ENCODE measurements at places on chromosomes 16 and 17.

- no peak for DNase-seq
Measured at GRCh38 chr17:35684055-35684802, 47.2 kb upstream of the RASL10B start.

DNA sequence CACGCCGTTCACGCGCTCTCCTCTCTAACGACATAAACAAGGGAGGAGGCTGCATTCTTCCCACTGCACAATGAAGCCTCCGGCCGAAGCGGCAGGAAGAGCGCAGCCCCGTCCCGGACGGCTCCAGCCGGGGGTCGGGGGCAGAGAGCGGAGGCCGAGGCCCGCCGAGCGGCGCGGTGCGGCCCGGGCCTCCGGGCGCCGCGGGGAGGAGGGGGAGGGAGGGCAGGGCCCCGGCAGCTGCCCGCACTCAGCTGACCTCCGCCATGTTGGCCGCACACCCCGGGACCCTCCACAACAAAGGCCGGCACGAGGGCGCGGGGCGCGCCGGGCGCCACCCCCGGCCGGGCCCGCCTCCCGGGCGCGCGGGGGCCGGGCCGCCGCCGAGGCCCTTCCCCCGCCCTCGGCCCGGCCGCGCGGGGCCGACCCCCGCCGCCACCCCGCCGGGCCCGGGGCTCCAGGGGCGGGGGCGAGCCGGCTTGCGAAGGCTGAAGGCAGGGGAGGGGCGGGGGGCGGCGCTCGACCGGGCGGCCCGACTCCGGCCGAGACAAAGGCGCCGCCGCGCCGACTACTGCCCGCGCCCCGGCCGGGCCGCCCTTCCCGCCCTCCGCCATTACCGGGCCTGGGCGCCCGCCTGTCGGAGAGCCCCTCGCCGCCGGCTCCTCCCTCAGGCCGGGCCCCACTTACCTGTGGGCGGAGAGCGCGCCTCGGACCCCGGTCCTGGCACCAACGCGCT is 527 bp downstream of the SIAH1 start:
- no peak for DNase-seq

GRCh38 chr16:27052007-27052406 is 14.7 kb upstream of the C16orf82 start:
- DNase-seq = no peak

DNA sequence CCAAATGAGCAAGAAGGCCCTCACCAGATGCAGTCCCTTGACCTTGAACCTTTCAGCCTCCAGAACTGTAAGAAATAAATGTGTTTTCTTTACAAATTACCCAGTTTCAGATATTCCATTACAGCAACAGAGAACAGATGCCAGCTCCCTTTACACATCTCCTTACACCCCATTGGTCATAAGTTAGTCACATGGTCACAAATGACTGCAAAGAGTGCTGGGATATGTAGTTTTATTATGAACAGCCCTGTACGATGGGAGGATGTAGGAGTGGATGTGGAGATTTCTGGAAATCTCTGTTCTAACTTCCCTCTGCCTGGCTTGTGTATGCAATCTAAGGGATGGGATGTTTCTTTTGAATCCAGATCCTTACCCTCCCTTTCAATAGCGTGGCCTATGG is 13.3 kb upstream of the RPL38 start:
- no peak for DNase-seq

DNA sequence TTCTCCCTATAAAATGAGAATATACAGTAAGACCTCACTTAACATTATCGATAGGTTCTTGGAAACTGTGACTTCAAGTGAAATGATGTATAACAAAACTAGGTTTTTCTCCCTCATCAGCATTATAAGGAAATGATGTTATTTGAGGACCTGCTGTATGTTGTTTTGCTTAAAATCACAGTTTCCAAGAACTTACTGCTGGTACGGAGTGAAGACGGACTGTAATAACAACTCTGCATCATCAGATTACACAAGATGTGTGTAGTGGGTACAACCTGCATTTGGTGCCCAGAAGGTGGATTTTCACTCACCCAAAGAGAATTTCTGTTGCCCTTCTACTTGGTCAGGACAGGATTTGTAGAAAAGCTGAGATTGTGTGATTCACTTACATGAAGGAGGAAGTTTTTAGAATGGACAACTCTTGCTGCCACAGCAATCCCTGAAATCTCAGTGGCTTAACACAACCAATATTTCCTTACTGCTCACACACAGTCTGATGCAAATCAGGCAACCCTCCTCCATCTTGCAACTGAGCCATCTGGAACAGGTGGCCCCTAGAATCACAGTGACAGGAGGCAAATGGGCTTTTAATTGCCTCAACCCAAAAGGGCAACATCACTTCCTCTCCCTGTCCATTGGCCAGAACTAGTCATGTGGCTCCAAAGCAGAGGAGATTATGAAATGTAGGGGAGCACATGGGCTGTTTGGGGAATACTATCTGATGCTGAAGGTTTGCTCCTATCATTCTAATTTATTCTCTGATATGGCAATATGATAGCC is 67.6 kb upstream of the CACNG5 start:
- DNase-seq = no peak

DNA sequence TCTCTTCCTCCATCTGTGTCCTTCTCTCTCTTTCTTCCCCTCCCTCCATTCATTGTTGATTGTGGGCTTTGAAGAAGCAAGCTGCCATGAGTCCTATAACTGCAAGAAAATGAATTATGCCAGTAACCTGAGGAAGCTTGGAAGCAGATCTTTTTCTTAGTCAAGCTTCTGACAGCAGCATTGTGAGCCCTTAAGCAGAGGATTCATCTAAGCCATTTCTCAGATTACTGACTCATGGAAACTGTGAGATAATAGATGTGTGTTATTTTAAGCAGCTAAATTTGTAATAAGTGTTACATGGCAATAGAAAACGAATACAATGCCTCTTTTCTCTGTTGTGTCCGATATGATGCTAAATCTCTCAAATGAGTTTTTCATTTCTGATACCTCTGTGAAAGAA is 1109.7 kb downstream of the CDH11 start:
- DNase-seq = no peak

GRCh38 chr16:85451641-85452363 is 161.3 kb upstream of the GSE1 start:
- no peak for DNase-seq

DNA sequence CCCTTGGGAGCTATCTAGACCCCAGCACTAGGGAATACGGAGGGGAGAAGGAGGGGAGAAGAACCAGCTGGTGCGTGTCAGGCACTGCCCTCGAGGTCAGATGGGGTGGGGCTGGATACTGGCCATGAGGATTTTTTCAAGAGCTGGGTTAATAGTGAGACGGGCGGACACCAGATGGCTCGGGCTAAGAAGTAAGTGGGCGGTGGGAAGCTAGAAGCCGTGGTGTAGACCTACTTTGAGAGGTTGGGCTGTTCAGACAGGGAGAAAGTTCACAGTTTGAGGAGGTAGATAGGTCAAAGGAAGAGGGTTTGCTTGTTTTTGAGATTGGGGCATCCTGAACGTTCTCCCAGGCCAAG is 303.8 kb downstream of the SEC14L1 start:
- DNase-seq = no peak

Measured in omental fat pad (tissue), 4 donors.